RWPE1 (cell line): ENCODE measurements at places on chromosomes 6 and 20.
A peak's percentile ranks its signal among the peaks of the same experiment; 100 is the strongest.

DNA sequence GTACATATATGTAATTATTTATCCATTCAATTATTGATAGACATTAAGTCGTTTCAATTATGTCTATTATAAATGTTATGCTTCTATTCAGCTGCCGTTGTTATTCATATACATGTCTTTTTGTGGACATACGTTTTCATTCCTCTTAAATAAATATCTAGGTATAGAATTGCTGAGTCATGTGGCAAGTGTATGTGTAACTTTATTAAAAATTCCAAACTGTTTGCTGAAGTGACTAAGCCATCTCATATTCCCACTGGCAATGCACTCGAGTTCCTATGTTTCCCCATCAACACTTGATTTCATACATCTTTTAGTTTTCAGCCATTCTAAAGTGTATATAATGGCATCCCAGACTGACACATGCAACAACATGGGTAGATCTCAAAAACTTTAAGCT, 739.7 kb upstream of the POU3F2 start:
- DNase-seq: no peak

- no peak for DNase-seq
Measured at GRCh38 chr6:42502127-42502526, 50.4 kb upstream of the TRERF1 start.

DNA sequence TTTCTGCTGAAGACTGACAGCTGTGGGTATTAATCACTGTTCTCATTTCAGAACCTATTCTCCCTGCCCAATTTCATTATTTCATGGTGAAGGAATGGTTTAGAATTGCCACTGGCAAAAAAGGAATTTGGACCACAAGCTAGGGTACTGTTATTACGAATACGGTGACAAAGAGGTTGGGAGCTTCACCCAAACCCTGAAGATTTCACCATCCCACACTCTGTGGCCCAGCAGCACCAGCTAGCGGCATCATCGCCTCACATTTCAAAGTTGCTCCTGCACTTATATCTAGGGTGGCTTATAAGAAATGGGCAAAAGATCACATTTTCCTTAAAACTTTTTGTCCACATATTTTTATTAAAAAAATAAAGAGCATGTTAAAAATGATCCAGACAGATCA, 236.1 kb downstream of the SYNDIG1 start:
- no peak for DNase-seq

- DNase-seq: no peak
Measured at GRCh38 chr6:120451508-120451907, 882.8 kb downstream of the TBC1D32 start.

GRCh38 chr6:16421462-16421960, 183.1 kb downstream of the GMPR start:
- no peak for DNase-seq

- DNase-seq: no peak
Measured at GRCh38 chr6:3871515-3871914, 22.3 kb downstream of the FAM50B start.

- DNase-seq: no peak
Measured at GRCh38 chr6:20632696-20633095, 98.4 kb downstream of the CDKAL1 start.

GRCh38 chr6:155420492-155420891, 35.1 kb downstream of the NOX3 start:
- no peak for DNase-seq

GRCh38 chr6:170080169-170080827, 210.6 kb downstream of the DLL1 start:
- DNase-seq: no peak

- DNase-seq: no peak
Measured at GRCh38 chr6:162118706-162119105, 608.9 kb downstream of the PRKN start.

- no peak for DNase-seq
Measured at GRCh38 chr6:97102145-97102790, 177.7 kb downstream of the KLHL32 start.

- DNase-seq: no peak
Measured at GRCh38 chr20:23294671-23295070, 55.9 kb upstream of the NXT1 start.

DNA sequence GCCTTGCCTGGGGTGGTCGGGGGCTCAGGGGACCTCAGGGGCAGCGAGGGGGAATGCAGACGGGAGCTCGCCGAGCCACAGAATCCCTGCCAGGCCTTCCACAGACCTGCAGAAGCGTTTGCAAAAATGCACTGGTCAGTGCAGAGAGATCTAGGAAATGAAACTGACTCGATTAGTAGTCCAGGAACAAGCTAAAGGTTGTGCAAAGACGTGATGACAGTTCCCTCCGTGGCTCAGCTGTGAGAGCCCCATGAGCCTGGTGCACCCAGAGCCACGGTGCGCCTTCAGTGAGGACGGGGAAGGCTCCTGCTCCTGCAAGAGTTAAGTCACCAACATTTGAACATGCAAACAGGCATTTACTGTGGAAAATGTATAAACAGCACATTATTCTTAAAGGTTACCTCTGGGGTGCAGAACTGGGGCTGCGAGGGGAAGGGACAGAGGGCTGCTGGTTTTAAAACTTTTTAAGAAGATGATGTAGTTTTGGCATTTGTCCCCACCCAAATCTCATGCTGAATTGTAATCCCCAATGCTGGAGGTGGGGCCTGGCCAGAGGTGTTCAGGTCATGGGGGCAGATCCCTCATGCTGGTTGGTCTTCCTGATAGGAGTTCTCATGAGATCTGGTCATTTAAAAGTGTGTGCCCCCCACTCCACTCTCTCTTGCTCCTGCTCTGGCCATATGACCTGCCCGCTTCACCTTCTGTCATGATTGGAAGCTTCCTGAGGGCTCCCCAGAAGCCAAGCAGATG, 147.3 kb downstream of the DLL1 start:
- no peak for DNase-seq

- peak; percentile 83 for DNase-seq
Measured at GRCh38 chr6:87731818-87732661, 30.0 kb upstream of the AKIRIN2 start.

DNA sequence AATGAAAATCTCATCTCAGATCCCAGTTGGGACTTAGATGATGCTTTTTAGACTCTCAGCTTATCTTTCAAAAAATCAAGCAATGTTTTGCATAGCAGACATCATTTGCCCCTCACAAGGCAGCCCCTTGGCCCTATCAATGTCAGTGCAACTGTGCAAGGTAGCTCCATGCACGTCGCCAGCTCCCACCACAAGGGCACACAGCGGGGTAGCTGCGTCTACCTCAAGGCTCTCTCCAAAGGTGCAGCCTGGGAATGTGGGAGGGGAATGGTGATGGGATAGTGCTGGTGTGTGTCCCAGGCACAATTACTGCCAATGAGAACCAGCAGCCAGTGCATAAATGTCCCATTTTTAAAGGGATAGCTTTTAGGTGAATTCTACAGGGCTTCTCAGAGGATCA, 137.5 kb upstream of the SYNDIG1 start:
- no peak for DNase-seq

- no peak for DNase-seq
Measured at GRCh38 chr6:115631028-115631427, 429.7 kb downstream of the FRK start.

DNA sequence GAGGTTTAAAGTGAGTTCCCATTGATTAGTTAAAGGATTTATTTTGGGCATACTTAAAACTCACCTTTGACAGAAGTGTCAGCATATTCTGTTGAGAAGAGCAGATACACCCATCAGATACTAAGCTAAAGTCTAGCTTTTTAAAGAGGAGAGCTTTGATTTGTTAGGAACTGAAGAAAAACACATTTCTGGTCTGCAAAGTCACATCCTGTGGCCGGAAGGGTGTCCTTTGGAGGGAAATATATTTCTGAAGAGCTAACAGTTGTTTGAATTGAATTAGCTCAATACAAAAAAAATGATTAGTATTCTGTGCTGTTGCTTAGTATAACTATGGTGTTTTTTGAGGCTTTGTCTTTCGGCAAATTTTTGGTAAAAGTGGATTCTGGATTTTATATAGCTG, 302.7 kb downstream of the RFPL4B start:
- no peak for DNase-seq
